ENCODE measurements at places on chromosomes 4 and X.

- no peak for DNase-seq
These were observed 33.5 kb upstream of the PRRG1 start for GRCh38 chrX:37315511-37316248.

- DNase-seq = no peak
These were observed 49.2 kb upstream of the FHL1 start for GRCh38 chrX:136097871-136098805.

DNA sequence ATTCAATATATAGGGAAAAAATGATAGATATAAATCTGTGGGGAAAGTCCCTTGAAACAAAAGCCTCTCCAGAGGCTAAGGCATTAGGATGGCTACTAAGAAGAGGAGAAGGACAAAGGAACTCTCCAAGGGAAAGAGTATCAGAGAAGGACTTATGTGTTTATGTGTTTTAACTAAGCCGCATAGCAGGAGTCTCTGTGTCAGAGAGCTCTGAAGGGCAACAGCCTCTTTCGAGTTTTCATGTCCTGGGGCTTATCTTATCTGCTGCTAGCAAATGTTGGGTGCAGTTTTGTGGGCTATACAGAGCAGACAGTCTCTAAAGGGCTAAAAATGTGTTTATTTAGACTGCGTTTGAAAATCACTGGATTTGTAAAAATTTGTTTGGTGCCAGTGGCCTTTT lies 1145.6 kb upstream of the DIAPH2 start:
- no peak for DNase-seq

- DNase-seq = no peak
These were observed 195.7 kb downstream of the SHROOM3 start for GRCh38 chr4:76630741-76631140.

DNA sequence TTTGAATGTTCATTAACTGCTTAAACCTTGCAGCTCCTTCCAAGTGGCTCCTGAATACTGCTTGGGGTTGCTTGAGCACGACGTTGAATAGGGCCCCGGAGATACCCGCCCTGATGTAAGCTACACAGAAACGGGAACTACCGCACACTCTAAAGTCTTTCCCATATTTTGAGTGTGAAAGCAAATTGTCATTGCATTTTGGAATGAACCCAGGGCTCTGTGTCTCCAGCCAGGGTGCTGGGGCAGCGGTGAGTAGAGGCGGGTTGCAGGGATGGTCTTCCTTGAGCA lies 59.4 kb upstream of the HELT start:
- DNase-seq = no peak

- no peak for DNase-seq
These were observed 171.4 kb downstream of the FRMPD4 start for GRCh38 chrX:12309744-12310076.

- no peak for DNase-seq
These were observed 962.6 kb downstream of the PCDH7 start for GRCh38 chr4:31682796-31683195.

Measured in ELR (cell line).